ENCODE measurements at places on chromosomes 1 and 21.
A peak's percentile ranks its signal among the peaks of the same experiment; 100 is the strongest.

- DNase-seq = no peak
Observed at GRCh38 chr21:27721675-27722074, 754.8 kb upstream of the ADAMTS5 start.

- no peak for DNase-seq
Observed at GRCh38 chr1:203098914-203099520, 13.2 kb upstream of the MYOG start.

DNA sequence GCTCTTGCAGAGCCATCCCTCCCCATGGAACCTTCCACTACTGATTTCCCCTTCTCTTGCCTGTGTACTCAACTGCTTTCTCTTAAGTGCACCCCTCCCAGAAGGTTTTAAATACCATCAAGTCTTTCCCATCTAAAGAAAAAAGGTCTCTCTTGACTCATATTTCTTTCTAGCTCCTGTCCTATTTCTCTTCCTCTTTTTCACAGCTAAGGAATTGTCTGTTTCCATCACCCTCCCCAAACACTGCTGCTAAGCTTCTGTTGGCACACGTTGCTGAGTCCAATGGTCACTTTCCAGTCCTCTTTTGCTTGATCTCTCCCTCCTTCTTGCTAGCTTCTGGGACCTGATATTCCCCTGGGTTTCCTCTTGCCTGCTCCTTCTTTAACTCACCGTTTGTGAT, 13.3 kb upstream of the GNL2 start:
- DNase-seq = no peak

- peak; percentile 88 for DNase-seq
Observed at GRCh38 chr1:244435562-244436205, 16.0 kb downstream of the ADSS2 start.

- DNase-seq = no peak
Observed at GRCh38 chr1:2802421-2802961, 998 bp upstream of the TTC34 start.

DNA sequence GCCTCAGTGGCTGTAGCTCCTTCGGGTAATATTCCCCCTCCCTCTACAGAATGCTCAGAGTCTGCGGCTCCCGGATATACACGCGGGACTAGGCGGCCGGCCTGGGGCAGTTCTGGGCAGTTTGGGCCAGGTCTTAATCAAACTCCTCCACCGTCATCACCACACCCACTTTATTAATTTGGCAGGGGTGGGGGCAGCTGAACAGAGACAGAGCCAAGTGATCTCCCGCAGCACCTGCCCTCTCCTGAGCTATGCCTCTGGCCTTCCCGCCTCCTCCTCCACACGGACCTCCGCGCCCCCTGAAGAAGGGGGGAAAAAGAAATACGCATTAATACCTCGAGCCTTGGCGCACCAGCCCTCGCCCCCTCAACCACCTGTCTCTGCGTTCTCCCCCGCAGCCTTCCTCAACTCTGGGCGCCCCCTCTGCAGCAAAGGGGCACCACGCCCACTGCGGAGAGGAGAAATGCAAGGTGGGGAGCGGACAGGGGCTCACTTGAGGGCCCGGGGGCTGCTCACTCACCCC, 42.6 kb downstream of the CD34 start:
- DNase-seq = peak; percentile 34

DNA sequence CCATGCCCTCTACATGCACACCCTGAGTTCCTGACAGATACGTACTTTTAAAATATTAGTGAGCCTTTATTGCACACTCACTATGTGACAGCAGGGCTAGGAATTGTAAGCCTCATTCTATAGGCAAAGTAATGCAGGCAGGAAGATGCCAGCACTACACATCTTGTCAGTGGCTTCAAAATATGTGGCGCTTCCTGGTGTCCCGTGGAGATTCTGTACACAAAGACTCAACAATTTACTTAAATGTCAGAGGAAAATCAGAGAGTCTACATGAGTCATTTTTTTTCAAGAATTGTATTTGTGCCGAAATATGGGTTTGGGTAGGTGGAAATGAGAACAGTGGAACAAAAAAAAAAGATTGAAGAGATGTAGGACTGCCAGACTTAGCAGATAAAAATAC, 27.6 kb downstream of the RNASEL start:
- DNase-seq = no peak

- DNase-seq = no peak
Observed at GRCh38 chr1:222014001-222014400, 272.1 kb upstream of the DUSP10 start.

DNA sequence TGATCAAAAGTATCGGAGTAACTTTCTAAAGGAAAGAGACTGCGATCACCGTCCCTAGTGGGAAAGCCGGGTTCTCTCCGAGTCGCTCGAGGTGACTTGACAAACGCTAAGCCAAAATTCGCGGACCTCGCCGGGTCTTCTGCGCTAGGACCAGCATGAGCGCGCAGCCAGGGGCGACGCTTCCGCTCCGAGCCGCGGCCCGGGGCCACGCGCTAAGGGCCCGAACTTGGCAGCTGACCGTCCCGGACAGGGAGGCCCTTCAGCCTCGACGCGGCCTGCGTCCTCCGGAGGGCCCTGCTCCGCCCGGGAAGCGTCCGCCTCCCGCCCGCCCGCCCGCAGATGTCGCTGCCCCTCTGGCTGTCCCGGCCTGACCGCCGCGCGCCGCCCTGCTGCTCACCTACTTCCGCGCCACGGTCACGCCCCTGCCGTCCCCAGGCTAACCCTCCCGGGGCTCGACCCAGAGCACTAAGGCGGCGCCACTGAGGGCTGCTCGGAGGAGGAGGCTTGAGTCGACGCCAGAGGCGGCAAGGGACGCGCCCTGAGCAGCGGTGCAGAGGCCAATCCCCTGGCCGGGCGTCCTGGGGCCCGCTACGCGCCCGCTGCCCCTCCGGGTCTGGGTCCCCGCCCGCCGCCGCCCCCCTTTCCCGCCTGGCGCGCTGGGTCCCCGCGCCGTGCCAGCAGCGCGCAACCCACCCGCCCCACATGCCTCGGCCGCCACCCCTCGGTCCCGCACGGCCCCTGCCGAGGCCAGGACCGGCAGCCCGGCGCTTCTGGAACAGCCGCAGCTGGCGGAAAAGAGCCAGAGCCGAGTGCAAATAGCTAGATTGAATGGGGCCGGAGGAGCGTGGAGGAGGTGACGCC, 896 bp upstream of the DUSP10 start:
- peak; percentile 87 for DNase-seq

GRCh38 chr1:93447481-93448291, at the start of gene FNBP1L:
FNBP1L (plus strand) TSS chr1:93448118; CDS start chr1:93448282, 164 bp downstream.
- no peak for DNase-seq

GRCh38 chr1:159921251-159921650, 4.1 kb downstream of the TAGLN2 start:
- DNase-seq = no peak

GRCh38 chr1:40394491-40395172, 21.1 kb downstream of the SMAP2 start:
- peak; percentile 66 for DNase-seq

DNA sequence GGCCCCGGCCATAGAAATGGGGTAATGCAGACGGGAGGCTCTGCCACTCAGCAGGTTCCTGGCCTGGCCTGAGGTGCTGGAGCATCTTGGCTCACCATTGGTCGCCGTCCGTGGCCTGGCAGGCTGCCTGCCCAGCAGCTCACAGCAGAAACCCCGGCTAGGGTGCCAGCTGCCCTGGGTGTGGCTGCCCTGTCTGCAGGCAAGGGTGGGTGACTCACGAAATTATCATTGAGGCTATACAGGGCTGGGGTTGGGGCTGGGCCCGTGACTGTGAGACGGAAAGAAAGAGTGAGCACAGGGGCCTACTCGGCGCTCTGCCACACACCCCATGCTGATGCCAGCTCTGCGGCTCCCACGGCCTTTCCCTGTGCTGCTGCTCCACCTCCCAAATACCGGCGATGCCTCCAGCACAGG, 8.0 kb upstream of the PKP1 start:
- DNase-seq = peak; percentile 39

DNA sequence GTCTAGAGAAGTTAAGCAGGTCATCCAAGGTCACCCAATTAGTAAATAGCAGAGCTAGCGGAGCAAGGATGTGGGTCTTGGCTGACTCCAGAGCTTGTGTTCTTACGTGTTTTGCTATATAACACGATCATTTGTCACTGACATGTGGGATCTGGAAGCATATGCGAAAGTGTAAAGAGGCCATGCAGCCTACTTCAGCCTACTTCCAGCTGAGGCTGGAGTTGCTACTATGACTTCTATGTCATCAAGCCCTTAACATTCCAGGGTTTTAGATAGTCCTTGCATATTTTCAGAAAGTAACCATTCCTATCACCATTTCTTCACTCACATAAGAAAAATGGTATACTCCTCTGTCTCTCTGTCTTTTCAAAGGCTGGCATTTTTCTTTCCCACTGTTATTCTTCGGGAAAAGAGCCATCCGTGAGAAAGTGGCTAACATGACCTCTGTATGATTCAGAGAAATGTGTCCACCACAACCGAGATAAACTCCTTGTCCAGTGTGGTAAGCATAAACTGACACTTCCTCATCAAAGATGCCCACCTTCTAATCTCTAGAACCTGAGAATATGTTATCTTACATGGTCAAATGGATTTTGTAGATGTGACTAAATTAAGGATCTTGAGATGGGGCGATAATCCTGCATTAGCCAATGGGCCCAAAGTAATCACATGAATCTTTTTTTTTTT, 24.0 kb upstream of the ABL2 start:
- DNase-seq = peak; percentile 17

DNA sequence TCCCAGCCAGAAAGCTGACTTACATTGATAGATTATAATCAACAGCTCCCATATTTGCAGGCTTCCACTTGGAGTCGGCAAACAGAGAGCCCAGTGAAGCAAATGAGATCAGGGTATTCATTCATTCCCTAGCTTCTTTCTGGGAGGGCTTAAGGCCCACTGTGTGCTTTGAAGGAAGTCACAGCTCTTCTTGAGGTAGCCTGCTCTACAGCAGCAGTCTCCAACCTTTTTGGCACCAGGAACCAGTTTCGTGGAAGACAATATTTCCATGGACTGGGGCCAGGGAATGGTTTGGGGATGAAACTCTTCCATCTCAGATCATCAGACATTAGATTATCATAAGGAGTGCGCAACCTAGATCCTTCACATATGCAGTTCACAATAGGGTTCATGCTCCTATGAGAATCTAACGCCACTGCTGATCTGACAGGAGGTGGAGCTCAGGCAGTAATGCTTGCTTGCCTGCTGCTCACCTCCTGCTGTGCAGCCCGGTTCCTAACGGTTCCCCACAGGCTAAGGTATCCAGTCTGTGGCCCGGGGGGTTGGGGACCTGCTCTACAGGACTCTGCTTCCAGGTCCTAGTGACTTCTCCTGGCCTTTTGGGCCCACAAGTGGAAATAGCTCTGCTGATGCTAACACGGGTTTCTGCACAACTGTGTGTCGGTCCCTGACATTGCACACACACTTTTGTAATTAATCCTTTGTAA, 13.7 kb upstream of the ADAM30 start:
- DNase-seq = no peak

Measured in HCEC 1CT (cell line).